CD4-positive, alpha-beta T cell treated with Interferon alpha-2 for 1 hour (primary cell): ENCODE measurements at places on chromosomes 2 and 18.

- no peak for DNase-seq
These were observed 30.7 kb upstream of the MLPH start for GRCh38 chr2:237456200-237456843.

DNA sequence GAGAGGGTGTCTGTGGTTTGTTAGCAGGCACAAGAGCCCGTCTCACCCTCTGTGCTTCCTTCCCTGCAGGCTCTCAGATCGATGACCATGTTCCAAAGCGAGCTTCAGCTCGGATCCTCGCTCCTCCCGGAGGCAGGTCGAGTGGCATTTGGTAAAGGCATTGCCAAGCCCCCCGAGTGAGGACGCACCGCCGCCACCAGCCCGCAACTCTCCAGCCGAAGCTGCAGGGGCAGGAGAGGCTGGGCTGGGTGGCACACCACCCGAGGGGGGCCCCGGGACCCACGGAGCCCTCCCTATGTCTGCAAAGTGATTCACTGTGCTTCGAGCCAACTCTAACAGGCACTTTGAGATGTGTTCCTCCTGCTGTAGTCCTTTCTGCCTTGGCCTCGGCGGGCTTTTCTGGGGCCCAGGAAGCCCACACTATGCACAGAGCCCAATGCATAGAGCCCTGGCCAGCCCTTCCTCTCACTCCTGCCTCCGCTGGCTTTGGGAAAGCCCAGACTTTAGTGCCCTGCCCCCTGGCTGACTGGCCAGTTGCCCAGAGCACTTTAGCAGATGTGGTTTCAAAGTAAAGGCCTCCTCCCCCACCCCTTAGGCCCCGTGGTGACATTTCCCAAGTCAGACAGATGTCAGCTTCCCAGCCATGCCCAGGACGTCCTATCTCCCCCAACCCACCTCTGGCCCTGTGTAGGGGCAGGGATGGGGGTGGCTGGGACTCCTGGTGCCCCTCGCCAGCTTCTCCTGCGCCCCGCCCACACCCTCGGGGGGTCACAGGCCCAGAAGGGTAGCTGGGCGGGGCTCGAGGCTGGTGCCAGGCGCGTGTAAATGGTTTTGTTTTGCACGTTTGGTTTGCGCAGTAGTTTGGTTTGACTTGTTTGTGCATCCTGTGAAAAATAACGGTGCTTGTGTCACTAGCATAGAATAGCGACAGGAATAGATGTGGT is 23.3 kb upstream of the MAPRE3 start:
- DNase-seq, result no peak

DNA sequence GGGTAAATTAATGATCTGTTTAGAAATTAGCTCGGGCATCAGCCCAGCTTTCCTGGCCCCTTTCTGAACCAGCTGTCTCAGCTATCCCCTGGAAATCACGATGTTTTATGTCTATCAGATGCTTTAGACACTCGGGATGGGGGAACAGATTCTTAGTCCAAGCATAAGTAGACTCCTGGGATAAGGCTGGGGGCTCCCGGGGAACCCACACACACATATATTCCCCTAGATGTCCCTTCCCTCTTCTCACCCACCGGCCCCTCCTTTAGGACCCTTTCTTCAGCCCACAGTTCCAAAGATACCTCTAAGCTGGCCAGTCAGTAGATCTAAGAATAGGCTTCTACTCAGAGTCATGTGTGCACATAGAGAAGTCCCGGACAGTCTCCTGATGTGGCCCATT is 151.5 kb upstream of the COPS8 start:
- DNase-seq, result no peak

GRCh38 chr18:37277804-37278203 is 287.8 kb downstream of the CELF4 start:
- no peak for DNase-seq

- DNase-seq, result no peak
These were observed 12.9 kb downstream of the ADCY3 start for GRCh38 chr2:24907116-24907515.

GRCh38 chr2:80469428-80469827 is 164.9 kb upstream of the LRRTM1 start:
- DNase-seq, result no peak

DNA sequence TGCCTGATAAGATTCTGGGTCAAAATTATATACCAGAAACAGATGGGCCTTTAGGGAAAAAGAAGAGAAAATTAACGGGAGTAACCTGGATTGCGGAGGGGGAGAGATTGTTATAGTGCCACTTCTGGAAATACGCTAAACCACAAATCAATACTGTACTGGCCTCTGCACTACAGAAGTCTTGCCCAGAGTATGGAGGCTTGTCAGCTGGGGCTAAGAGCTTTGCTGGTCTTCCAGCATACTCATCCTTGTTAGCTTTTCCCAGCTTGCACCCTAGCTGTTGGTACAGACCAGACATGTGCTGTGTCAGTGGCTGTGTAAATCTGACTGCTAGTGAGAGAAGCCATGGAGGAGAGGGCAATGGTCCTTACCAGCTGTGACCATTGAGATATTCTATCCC is 8.9 kb downstream of the AGBL5 start:
- DNase-seq, result no peak

GRCh38 chr2:85794038-85794441 is 40.2 kb downstream of the ATOH8 start:
- DNase-seq, result no peak

DNA sequence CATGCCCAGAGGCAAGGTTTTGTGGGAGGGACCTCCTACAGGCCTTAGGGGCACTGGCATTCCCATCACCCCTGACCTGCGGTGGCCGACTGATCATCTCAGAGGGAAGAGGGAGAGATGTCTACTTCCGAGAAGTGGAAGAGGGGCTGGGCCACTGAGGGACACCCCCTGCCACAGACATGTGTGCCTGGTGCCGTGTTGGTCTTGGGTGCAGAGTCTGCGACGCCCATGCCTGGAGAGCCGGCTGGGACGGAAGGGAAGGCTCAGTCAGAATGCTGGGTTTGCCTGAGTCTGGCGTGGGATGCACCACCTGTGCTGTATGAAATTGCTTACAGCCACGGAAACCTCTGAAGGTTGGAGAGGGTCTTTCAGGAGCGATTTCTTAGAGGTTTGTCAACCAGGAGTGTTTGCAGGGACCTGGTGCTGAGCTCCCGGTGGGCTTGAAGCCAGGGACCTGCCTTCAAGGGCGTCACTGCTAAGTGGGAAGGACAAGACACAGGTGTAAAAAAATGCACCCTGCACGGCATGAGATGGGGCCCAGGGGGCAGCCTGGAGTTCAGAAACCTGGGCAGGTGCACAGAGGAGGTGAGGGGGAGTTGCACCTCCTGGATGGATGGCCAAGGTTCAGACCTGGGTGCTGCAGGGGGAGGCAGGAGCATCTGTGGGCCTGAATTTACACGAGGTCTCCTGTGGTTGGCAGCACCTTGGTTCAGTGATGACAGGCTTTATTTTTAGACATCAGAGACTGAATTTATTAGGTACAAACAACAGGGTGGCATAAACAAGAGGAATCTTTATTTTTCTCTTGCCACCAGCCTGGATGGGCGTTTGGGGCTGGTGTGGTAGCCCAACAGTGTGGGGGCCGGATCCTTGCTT is 100.3 kb downstream of the CTIF start:
- DNase-seq, result no peak

DNA sequence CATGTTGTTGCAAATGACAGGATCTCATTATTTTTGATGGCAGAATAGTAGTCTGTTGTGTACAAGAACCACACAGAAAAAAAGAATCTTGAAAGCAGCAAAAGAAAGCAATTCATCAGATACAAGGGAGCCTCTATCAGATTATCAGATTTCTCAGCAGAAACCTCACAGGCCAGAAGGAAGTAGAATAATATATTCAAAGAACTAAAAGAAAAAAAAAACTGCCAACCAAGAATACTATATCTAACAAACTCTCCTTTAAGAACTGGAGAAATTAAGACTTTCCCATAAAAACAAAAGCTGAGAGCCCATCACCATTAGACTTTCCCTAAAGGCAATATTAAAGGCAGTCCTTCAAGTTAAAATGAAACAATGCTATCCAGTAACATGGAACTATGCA is 15.4 kb downstream of the SULT1C4 start:
- no peak for DNase-seq

DNA sequence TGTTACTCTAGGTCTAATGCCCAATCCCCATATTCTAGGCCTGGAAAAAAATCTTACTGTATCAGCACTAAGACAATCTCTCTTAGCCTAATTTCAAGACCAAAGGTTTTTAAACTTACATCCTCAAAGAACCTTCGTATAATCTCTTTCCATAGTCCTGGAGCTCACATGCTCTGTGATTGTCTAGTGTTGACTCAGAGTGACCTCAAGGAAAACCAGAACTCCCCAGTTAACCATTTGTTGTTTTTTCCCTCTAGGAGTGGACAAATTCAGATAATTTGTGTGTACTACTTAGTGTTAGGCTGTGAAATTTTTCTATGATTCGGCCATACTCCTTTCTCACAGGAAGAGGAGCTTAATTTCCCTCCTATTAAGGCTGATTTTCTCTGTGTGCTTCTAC is 536.1 kb downstream of the SLC4A3 start:
- DNase-seq, result no peak

- no peak for DNase-seq
These were observed 47.8 kb downstream of the SMAD2 start for GRCh38 chr18:47882641-47883040.
